NCI-H524 treated with DMSO at 0.1 percent for 48 hours (cell line): ENCODE measurements at places on chromosomes 16 and 17.

DNA sequence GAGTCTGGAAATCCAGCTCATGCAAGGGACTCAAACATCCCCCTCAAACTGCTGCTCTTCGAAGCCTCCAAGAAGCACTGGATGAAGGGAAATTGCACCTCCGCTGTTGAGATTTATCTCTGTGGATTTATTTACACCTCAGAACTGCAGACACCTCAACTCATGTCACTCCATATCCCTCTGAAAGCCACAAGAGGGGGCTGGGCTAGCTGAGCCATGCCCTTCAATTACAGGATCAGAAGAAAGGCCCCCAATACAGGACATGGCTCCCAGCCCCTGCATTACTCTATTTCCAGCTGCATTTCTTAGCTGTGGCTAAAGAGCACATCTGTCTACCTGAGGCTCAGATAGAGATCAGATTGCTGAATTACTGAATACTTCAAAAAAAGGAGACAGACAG lies 103.1 kb upstream of the DYNLRB2 start:
- no peak for DNase-seq

DNA sequence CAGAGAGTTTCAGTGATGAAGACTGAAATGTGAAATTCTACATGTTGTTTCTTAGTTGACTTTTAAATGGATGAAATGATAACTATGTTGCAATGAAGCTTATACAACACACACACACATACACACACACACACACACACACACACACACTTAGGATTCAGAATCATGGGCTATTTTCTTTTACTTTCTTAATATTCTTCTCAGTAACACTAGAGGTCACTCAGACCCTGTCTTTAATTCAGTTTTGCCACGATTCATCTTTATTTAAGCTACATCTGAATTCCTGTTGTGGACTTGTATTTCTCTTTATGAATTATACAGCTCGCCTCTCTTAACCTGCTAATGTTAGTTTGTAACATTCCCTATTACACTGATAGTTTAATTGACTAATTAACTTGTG lies 109.6 kb upstream of the GOT2 start:
- no peak for DNase-seq

- DNase-seq = no peak
These were observed 24.6 kb upstream of the SHISA9 start for GRCh38 chr16:12876778-12877177.

DNA sequence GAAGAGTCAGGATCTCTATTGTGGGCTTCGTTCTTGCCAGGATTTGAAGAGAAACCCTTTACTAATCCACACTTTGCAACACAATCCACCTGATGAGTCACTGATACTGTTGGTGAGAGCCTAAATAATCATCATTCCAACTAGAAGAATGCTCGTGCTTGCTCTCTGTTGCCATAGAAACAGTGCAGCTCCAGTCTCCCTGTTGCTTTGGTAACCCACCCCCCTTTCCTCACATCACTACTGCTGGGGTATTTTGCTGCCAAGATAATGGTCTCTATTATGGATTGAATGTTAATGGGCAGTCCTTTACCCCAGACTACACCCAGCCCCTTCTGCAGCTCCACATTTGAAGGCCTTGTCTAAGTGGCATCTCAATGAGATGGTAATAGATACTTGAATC lies 190.4 kb downstream of the ABCC12 start:
- peak; percentile 64 for DNase-seq

GRCh38 chr17:66462010-66462409 lies 159.6 kb downstream of the PRKCA start:
- DNase-seq = no peak

DNA sequence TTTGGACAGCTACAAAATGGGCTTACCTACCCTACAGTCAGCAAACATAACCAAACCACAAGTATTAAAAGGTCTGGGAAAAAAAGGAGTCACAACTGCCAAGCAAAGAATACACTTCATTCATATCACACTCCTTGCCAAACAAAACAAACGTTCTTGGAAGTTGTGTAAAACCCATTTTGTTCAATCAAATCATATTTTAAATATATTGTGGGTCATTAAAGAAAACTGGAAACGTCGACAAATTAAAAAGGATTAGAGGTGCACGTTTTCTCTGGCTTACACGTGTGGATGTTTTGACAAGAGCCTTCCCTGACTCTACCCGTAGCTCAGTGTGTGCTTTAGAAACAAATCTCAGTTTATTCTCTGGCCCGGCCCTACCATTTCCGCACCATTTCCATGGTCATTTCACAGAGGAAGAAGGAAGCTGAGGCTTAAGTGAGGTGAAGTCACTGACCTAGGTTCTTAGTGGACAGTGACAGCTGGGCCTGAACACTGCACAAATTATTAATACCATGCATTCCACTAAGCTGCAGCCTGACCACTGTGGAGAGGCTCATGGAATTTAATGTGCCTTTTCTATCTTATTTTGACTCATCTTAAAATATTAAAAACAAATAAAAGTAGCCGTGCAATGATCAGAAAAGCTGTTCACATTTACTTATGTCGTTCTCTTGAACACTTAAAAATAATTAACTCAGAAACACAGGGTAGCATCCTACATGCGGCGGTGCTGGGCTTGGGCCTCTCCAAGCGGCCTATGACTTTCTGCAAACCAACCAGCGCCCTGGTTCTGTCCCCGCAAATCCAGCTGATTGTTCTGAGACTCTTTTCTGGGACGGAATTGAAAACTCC lies 968 bp downstream of the CEP112 start:
- DNase-seq = peak; percentile 22

DNA sequence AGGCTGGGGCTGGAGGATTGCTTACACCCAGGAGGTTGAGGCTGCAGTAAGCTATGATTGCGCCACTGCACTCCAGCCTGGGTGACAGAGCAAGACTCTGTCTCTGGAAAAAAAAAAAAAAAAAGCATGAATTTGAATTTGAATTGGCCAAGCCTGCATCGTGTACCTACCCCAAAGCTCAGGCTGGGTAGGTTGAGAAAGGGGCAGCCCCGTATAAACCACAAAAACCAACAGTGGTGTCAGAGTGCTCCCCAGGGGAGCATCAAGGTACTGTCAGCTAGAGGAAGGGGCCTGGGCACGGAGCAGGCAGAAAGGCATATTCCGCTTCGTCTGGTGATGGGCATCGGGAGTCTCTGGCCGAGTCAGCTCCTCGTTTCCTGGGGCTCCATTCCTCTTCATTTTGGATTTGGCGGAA lies 40.9 kb downstream of the RAP1GAP2 start:
- DNase-seq = no peak

DNA sequence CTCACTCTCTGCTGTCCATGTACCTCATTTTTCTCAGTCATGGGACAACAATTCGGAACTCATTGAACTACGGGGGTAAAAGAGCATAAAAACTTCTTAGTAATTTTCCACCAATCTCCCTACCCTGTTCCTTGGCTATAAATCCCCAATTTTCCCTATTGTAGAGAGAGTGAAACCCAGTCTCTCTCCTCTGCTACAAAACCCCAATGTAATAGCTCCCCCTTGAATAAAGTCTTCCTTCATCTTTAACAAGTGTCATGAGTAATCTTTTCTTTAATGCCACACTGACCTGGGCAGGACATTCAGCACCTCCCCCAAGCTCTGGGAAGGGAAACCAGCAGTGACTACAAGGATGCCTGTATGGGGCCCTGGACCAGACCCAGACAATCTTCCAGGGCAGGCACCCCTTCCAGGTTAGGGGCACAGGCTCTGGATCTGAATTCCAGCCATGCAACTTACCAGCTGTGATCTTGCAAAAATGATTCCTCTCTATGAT lies 10.2 kb upstream of the EIF1 start:
- DNase-seq = no peak

- no peak for DNase-seq
These were observed 54.3 kb downstream of the SOCS1 start for GRCh38 chr16:11201498-11202259.

DNA sequence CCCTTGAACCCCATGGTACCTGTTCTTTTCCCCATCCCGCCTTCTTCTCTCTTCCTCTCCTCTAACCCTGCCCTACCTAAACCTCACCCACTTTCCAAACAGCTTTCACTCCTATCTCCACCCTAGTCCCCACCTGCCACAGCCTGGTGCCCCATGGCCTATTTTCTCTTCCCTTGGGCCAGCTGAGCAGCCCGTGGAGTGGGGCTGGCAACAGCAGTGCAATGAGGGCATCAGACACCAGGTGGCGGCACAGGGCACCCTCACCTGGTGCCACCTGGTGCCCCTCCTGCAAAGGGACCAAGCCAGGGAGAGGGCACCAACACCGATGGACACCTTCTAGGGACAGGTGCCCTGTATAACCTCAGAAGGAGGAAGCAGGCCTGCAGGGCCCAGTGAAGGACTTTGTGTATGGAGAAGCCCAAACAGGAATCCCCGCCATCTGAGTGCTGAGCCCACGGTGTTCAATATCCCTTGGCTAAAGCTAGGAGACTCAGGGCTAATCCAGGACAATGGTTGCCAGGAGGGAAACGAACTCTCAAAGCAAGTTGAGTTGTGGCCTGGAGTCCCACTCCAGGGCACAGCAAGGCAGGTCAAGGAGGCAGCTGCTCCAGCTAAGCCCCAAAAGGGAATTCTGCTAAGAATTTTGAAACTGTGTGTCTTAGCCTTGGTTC lies 4.0 kb upstream of the ABCC3 start:
- DNase-seq = no peak

DNA sequence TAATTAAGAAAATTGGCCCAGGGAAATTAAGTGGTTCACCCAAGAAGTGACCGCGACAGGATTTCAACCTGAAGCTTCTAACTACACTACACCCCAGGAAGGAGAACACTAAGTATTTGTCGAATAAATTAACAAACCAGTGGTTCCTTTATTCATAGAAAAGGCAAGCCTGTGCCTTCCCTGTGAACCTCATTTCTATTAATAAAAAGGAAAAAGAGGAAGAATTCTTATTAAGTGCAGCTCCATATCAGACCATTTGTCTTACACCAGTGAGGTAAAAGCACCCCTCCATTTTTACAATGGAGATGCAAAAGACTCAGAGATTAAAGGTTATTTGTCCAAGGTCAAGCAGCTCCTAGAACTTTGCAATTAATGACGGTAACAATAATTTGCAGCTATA lies 1.7 kb downstream of the COPS3 start:
- no peak for DNase-seq
